Body of pancreas (tissue), 4 donors: ENCODE measurements at places on chromosomes 7 and 10. TPM values are rescaled to one million over a fixed set of nuclear protein-coding genes. Genes with fewer than 3 reads are reported as not detected.

PRR15 gene
- 2.3 TPM for total RNA-seq

DNA sequence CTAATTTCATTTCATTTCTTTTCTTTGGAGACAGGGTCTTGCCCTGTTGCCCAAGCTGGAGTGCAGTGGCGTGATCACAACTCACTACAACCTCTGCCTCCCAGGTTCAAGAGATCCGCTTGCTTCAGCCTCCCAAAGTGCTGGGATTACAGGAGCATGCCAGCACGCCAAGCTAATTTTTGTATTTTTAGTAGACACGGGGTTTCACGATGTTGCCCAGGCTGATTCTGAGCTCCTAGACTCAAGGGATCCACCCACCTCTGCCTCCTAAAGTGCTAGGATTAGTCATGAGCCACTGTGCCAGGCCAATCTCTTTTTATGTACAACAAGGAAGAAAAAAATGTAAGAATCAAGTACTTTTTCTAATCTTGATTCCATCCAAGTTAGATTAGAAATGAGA, 10.7 kb upstream of the KMT2E start:
- no peaks in the 10 kb centered on the region for H3K27me3 ChIP-seq
- no peaks in the 10 kb centered on the region for H3K36me3 ChIP-seq
- peak overlapping the region; percentile 45 for H3K27ac ChIP-seq
- no peak overlapping the region for H3K4me3 ChIP-seq
- DNase-seq = no peak
- H3K4me1 ChIP-seq = peaks cover 100% of the 10 kb centered on the region

ARHGEF35 gene
- 5.4 TPM for total RNA-seq

- H3K27ac ChIP-seq = no peak overlapping the region
- DNase-seq = no peak
Observed at GRCh38 chr10:94546901-94547185, 1.3 kb downstream of the HELLS start.

DNA sequence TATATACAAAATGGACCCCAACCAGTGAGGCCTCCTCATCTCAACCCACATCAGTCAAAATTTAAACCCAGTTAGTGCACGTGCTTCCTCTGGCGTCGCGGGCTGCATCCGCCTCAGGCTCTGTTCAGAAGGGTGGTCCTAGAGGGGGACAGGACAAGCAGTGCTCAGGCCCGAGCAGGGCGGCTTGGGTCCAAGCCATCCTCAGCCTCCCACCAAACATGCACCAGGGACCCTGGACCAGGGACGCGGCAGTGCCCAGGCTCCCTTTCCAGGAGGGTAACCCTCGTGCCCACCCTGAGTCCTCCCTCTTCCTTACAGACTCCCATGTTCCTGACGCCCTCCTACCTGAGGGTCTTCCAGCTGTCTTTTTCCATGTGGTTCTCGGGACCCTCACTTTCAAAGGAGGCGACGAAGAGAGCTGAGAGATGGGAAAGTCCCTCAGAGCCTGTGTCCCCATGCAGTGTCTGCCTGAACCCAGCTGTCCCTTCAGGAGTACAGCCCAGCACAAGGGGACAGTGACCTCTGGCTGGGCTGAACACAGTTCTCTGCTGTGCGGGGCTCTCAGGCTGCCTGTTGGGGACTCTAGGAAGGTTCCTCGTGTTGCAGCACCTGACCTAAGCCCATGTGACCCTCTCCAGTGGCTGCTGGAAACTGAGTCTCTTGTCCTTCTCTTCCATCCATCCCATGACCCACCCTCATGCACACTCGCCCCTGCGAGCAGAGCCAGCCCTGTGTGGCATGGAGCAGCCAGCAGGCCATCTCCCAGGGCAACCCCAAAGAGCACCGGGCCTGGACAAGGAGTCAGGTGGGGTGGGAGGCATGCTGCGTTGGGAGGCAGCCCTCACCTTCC, 58.1 kb downstream of the CSGALNACT2 start:
- no peaks in the 10 kb centered on the region for H3K27me3 ChIP-seq
- H3K4me3 ChIP-seq = no peak overlapping the region
- no peak overlapping the region for H3K27ac ChIP-seq
- DNase-seq = peak; percentile 6
- no peaks in the 10 kb centered on the region for H3K4me1 ChIP-seq

- peaks cover 6% of the 10 kb centered on the region for H3K36me3 ChIP-seq
- no peak overlapping the region for H3K4me3 ChIP-seq
- H3K4me1 ChIP-seq = no peaks in the 10 kb centered on the region
- no peak for DNase-seq
Observed at GRCh38 chr7:156969972-156970420, 20.5 kb downstream of the NOM1 start.

DNA sequence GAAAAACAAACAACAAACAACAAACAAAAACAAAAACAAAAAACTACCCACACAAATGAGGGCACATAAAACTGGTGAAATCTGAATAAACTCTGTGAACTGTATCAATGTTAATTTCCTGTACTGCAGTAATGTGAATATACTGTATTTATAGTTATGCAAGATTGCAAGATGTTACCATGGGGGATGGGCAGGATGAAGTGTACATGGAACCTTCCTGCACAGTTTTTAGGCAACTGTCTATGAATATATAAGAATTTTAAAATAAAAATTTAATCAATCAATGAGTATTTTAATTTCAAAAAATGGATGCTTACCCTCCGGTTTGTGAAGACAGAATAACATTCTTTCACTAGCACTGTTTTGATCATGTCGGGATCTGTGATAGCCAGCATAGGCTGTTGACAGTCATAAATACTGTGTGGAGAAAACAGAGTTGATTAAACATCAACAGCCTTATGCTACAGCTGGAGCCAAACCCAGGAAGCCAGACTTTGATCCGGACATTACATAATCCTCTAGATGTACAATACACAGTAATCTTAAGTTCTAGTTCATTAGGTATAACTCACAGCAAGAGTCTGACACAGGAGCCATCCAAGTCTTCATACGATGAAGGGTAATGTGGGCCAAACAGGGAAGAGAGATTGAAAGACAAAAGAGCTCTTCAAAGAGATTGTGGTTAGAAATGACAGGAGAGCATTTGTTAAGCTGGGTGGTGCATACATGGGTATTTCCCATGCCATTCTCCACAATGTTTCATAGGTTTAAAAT, 14.8 kb downstream of the CYP3A7 start:
- peak; percentile 66 for DNase-seq
- no peaks in the 10 kb centered on the region for H3K36me3 ChIP-seq
- no peak overlapping the region for H3K27ac ChIP-seq
- no peak overlapping the region for H3K4me3 ChIP-seq
- peaks cover 13% of the 10 kb centered on the region for H3K4me1 ChIP-seq
- H3K27me3 ChIP-seq = no peaks in the 10 kb centered on the region

DNA sequence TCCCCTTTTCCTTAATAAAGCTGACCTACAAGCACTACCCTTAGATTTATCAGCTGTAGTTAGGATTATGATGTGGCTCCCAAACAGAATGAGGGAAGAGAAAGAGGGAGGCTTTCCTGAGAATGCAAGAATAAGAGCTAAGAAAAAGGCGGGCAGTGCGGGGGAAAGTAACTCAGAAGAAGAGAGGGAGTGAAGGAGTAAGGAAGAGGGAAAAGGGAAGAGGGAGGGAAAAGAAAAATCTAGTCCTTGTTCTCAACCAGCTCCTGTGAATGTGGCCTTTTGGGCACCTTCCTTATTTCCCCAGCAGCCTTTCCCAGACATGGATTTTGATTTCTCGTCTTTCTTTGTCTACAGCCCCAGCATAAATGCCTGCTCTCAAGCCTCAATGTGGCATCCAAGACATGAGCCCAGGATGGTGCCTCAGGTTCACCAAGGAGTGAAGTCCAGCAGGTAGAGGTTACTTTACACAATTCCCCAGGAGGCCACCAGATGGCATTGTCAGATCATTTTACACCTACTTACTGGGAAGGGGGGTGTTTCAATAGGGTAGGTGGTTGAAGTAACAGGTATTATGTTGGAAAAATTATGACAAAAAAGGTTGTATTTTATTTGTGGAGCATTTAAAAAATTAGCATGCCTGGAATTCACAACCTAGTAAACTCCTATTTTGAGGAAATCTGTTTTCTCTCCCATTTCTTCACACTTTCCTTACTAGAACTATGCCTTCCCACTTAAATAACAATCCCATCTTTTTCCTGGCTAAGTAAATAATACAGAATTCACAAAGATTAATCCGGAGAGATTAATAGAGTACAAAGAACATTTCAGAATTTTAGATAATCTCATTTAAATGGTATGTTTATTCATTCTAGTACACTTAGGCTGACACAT, 106.5 kb downstream of the HTR7 start:
- H3K36me3 ChIP-seq = no peaks in the 10 kb centered on the region
- H3K27me3 ChIP-seq = no peaks in the 10 kb centered on the region
- H3K4me3 ChIP-seq = no peak overlapping the region
- H3K27ac ChIP-seq = no peak overlapping the region

TMEM184A gene
- 65.3 TPM for total RNA-seq

TLX1 gene
- total RNA-seq = 0.52 TPM

GRCh38 chr7:121414436-121414835, 18.3 kb upstream of the FAM3C start:
- DNase-seq = no peak
- no peak overlapping the region for H3K27ac ChIP-seq
- peaks cover 7% of the 10 kb centered on the region for H3K4me1 ChIP-seq
- no peaks in the 10 kb centered on the region for H3K36me3 ChIP-seq
- H3K4me3 ChIP-seq = no peak overlapping the region

DEPP1 gene
- 226 TPM for total RNA-seq

DNA sequence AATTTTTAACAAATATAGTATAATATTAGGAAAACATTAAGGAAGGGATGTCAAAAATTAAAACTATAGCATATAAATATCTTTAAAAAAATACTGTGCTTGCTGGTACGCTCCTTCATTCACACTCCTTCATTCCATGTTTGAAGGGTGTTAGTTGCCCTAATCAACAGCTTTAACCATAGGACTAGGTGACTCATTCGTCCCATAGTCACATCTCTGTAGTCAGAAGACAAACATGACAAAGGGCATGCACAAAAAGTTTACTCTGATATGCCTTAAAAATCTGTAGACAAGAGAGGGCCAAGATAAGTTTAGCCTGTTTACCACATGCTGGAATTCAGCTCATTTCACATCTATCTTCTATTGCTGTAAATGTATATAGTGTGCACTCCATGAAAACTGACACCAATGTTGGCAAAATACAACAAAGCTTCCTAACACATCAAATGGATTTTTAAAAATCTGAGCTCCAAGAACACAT, 646 bp downstream of the FAM13C start:
- DNase-seq = no peak
- no peaks in the 10 kb centered on the region for H3K36me3 ChIP-seq
- no peak overlapping the region for H3K27ac ChIP-seq
- no peaks in the 10 kb centered on the region for H3K27me3 ChIP-seq
- H3K4me1 ChIP-seq = peaks cover 11% of the 10 kb centered on the region

- H3K4me1 ChIP-seq = peaks cover 14% of the 10 kb centered on the region
- H3K36me3 ChIP-seq = no peaks in the 10 kb centered on the region
- no peak for DNase-seq
- H3K27me3 ChIP-seq = peaks cover 23% of the 10 kb centered on the region
Observed at GRCh38 chr10:101769541-101770180, 6.3 kb downstream of the FGF8 start.
